NCI-H524 treated with DMSO at 0.1 percent for 48 hours (cell line): ENCODE measurements at places on chromosomes 5 and 9.

DNA sequence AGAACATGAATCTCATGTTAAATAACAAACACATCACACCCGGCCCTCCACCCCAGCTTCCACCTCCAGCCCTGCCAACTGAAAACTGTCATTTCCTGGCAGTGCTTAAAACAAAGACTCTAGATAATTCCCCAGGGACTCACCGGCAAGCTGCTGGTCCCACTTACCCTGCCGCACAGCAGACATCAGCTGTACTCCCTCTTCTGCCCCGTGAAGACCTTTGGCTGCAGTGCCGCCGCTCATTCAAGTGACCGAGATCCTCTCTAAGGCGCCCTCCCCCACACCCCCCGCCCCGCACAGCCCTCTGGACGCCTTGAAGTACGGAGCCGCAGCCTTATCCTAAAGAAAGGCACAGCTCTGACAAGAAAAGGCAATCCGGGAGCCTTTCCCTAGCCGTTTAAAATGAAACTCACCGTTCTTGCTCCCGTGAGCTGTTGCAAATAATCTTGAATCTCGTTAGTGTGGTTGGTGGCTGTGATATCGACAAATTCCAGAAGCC lies 434 bp downstream of the GLRX start:
- peak; percentile 71 for DNase-seq

DNA sequence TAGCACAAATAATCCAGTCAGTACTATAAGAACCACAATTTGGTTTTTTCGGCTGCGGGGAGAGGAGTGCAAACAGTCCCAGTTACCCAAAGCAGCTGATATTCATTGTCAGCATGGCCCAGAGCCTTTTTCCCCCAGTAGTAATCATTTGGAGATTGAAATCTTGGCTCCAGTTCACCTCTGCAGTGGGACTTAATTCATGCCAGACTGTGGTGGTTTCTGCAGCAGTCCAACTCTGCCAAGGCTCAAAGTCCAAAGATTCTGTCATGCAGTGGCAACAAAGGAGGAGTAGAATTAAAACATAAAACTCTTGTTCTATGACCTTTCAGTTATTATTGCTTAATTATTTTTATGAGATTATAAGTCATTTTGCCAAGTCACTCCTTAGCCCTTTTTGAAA lies 25.0 kb upstream of the TRIM36 start:
- DNase-seq, result no peak

- DNase-seq, result no peak
Measured at GRCh38 chr5:148856009-148856367, 29.6 kb downstream of the ADRB2 start.

- no peak for DNase-seq
Measured at GRCh38 chr5:173313351-173313801, 14.8 kb downstream of the STC2 start.

DNA sequence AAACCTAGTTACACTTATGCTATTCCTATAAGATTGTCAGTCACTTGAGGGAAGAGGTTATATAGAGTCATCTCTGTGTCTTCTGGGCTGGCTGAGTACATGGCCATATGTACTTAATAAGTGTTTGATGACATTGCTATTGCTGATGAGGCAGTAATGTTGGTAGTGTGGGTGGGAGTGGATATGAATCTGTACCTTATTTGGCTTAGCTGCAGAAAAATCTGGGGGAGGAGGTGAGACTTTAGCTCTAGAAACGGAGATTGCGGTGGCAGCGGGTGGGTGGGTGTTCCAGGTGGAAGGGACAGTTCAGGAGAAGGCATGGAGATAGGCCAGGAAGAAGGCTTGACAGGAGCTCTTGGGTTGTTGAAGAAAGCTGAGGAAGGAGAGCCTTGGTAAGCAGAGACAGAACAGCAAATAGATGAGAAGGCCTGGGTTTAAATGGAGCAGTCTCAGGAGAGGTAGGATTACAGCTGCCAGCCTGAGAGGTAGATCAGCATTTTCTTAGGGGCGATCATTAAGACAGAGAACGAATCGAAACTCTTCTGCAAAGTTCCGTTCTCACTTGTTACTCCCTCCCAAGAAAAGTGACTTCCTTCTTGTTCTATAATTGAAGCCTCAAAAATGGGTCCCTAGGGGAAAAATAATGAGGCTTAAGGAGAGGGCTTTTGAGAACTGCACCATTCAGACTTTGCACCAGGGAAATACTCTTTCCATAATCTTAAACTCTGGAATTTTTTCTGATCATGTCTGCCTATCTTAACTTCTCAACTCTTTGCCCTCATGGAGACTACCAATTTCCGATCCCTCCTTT lies 160.5 kb downstream of the UNC13B start:
- no peak for DNase-seq

GRCh38 chr5:167582886-167583285 lies 708.6 kb upstream of the WWC1 start:
- DNase-seq, result no peak

DNA sequence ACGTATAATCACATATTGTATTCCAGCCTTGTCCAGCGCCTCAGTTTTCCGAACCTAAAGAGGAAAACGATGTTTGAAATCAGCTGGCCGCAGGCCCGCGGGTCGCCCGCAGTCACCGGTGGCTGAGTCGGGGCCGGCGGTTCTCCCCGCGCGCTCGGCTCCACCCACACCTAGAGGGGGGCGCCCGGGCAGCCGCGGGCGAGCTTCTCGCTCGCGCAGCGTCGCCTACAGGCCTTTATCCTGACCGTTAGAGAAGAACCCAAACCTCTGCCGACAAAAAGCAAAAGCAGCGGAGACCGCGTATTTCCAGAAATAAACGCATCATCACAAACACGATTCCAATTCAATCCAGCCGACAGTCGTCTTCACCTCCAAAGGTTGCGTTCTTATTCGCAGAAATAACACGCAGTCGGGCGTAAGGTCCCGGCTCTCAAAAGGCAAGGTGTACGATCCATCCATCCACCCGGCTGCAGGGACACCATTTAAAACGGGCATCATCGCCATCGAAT lies 725 bp upstream of the NIPBL start:
- DNase-seq, result peak; percentile 40

- DNase-seq, result no peak
Measured at GRCh38 chr5:174609116-174609515, 115.3 kb upstream of the MSX2 start.

DNA sequence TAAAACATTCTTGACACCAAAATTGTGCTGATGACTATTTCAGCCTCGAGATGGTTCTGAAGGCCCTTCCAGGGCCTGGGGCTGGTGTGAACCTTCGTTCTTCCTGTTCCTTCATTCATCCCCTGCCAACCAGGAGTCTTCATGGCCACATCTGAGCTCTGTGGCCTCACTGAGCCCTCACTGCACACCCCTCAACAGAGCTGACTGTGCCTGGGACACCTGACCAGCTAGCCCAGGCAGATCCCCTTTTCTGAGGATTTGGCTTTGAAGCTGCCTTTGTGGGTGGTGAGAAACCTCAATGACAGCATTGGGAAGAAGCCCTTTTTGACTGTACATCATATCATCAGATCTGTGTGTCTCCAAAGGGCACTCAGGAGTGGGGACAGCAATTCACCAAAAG lies 13.8 kb downstream of the AK8 start:
- DNase-seq, result no peak
